ENCODE measurements at places on chromosomes 12 and 14.
A peak's percentile ranks its signal among the peaks of the same experiment; 100 is the strongest.

DNA sequence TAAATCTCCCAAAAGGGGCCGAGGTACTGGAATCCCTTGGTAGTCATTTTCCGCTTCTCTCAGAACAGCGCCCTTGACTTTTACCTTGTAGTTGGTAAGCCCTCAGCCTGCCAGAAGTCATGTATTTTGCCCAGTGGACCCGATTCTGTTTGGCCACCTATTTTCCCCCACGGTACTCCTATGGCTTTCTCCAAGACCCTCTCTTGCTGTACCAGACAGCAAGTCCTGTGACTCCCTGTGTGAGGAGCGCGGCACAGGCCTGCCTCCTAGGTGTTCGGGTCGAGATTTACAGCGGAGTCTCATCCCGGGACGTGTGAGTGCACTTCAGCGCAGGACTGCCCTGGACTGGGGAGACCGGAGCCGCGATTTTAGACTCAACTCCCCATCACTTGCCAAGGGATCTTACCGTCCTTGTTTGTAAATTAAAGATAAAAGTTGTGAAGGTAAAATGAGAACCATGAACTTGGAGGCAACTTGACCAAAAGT lies 1.1 kb upstream of the MBD6 start:
- DNase-seq = peak; percentile 39

- DNase-seq = peak; percentile 55
Observed at GRCh38 chr12:9760699-9761418, at the start of gene CD69. CD69 (minus strand) TSS chr12:9760901; CDS start chr12:9760820, 81 bp downstream.

DNA sequence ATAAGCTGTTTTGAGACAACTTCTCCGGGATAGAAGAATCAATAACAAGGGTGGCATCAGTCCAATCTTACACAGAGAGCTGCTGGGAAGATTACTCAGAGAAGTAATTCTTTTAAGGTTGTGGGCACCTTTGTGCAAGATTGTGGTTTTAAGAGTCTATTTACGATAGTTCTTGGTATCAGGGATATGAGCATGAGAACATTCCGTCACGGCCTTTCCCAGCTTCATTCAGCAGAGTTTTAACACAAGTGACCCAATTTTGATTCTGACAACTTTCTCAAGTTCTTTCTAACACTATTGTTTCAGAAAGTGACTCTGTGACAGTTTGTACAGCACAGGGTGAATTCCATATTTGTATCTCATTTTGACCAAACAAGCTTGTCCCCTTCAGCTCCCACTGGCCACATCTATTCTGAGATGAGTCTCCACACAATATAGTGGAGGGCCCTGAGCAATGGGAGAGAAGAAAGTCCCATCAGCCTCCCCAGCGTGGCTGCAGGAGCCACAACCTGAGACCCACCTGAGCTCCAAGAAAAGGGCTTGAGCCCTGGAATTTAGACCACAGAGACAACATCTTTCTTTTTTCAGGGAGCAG lies 869.2 kb downstream of the TMEM121 start:
- DNase-seq = no peak

- no peak for DNase-seq
Observed at GRCh38 chr12:50647031-50647430, 116.9 kb upstream of the ATF1 start.

DNA sequence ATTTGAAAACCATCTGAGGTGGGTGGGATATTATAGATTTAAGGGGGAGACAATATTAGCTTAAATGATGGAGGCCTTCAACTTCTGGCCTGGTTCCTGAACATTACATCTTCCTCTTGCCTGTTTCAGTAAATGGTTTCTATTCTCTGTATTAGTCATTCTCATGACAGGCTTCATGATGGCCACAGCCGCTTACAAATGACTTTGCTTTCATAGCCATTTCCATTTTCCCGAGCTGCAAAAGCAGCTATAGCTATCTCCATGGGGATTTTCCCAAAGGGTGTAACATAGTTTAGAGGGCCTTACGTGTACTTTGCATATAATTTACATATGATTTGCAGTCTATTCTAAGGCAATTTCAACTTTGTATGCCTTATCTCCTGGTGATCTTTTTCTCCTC lies 121.8 kb downstream of the NRXN3 start:
- no peak for DNase-seq

DNA sequence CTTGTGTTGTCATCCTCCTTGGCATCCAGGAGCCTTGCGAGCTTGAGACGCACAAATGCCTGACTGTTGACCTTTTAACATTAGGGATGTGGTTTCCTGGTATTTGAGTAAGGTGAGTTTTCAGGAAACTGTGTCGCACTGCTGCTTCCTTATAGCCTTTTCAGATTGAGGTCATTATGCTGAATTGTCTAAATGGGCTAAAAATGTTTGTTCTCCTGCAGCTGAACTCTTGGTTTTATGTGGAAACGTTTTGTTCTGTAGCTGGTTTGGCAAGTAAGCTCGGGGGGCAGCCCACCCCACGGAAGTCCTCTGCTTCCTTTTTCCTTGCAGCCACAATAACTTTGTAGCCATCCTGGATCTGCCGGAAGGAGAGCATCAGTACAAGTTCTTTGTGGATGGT lies 5.7 kb downstream of the PRKAB1 start:
- no peak for DNase-seq

DNA sequence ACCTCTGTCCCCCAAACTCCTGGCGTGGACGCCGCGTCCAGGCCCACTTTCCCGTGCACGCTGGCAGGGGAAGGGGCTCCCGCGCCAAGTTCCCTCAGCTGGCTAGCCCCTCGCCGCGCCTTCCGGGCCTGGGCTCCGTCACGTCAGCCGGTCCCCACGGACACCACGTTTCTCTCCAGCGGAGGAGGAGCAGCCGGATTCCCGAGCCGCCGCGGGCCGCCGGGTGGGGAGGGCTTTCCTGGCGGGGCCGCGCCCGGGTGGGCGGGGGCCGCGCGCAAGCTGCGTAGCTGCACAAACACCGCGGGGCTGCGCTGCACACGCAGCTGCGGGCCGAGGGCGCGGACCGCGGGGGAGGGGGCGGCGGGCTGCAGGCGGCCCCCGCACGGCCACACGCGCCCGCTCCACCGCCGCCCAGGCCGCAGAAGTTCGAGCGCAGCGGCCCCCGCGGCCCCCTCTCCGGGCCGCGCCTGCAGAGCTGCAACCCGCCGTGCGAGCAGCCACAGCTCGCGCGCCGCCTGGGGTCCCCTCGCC lies 45.1 kb upstream of the PNMA1 start:
- DNase-seq = no peak

GRCh38 chr12:132389026-132389425 lies 59.6 kb upstream of the GALNT9 start:
- DNase-seq = no peak

GRCh38 chr12:115232455-115233156 lies 548.6 kb upstream of the TBX3 start:
- no peak for DNase-seq

GRCh38 chr14:50800032-50800431 lies 30.9 kb downstream of the NIN start:
- no peak for DNase-seq

- no peak for DNase-seq
Observed at GRCh38 chr12:121523741-121524140, 57.1 kb downstream of the KDM2B start.

All from activated naive CD4-positive, alpha-beta T cell (primary cell).